ENCODE measurements at places on chromosomes 12 and 14.

DNA sequence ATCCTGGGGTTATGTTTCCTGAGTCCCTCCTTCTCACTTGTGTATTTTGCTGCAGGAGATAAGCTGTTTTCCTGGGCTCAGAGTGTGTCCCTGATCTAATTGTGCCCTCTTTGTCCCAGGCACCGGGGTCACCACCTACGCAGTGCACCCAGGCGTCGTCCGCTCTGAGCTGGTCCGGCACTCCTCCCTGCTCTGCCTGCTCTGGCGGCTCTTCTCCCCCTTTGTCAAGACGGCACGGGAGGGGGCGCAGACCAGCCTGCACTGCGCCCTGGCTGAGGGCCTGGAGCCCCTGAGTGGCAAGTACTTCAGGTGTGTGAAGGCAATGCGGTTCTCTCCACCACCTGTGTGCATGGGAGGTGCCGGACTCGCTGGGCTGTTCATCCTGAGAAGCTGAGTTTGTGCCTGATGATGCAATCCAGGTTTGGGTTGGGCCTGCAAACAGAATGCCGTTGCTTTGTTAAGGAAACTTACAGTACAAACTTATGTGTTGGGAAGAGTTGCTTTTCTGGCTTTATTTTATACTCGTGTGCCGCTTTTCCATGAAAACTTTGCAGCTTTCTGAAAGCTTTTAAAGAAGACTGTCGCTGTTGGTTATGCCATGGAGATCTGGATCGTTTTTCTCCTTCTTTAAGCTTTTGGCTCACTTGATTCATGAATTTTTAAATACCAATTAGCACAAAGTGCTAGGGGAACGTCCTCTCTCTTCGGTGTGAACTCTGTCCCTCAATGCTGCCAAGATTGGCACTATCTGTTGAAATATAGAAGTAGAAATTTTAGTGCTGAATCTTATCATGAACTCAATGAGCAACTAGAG lies 27.6 kb downstream of the RDH12 start:
- DNase-seq: no peak

GRCh38 chr14:90434370-90435020 lies 37.7 kb downstream of the CALM1 start:
- no peak for DNase-seq

DNA sequence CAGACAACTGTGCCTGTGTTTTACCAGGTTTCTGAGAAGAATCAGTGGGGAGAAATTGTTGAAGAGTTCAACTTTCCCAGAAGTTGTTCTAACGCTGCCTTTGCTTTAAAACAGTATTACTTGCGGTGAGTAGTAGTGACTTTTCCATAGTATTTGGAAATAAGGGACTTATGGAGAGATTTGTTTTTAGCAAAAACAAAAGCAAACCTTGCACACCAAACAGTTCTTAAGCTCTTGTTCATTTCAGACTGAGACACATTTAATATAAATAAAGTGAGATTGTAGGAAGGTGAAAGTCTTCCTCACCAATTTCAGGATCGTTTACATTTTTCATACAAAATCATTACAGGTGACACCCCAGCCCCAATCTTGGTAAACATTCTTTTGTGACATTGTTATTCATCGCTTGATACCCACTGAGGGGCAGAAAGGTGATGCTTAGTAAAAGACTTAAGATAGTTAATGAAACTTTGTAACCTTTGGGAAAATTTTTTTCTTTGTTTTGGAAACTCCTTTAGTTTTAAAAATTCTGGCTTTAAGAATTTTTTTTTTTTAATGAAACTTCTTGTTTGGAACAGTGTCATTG lies 1.8 kb downstream of the ARID2 start:
- DNase-seq: no peak

GRCh38 chr14:100727873-100728240 lies 1.2 kb downstream of the DLK1 start:
- DNase-seq: no peak

- no peak for DNase-seq
Measured at GRCh38 chr14:104240434-104241157, 102.2 kb downstream of the KIF26A start.

GRCh38 chr12:97638739-97639138 lies 176.1 kb downstream of the RMST start:
- DNase-seq: no peak

DNA sequence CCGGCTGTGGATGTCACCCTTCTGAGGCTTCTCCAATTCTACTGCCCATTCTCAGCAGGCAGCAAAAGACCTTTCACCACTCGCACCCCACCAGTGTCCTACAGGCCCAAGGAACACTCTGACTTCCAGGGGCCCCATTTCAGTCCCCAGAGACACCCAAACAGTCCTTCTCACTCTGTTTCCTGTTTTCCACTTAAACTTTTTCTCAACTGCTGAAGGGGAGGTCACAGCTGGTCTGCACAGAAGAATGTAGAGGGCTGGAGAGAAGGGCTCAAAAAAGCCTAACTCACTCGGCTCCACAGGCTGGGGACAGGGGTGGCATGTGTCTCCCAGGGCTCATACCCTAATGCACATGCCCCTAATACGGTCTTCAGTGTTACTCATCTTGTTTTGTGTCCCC lies 4.2 kb upstream of the DTX1 start:
- no peak for DNase-seq

GRCh38 chr14:94498215-94498614 lies 11.1 kb downstream of the SERPINA12 start:
- no peak for DNase-seq

DNA sequence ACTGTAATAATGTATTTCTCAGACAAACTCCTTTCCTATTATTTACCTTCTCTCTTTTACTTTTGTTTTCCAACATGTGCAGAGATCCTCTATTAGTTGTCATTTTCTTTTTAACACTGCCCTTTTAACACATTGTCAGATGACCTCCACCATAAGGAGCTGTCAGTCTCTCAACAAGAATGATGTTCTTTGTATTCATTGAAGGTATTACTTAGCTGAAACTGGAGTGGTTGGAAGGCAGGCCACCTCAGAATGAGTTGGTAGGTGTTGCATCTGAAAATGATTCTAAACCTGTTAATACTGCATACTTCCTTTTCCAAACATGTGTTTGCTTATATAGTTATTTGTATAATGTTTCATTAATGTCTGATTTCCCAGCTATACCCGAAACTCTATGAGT lies 16.9 kb downstream of the TMEM117 start:
- no peak for DNase-seq

DNA sequence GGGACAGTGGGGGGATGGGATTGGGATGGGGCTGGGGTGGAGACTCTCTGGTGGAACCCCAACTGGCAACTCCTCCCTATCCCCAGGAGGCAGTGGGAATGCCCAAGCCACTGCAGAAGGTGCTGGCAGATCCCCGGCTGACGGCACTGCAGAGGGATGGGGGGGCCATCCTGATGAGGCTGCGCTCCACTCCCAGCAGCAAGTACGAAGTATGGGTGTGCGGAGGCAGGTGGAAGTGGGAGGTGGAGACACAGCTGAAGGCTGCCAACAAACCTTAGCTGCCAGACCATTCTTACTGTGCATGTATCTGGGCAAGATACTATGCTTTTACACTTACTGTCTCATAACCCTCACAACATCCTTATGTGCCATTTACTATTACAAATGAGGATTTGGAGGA lies 8.2 kb downstream of the ARHGEF40 start:
- no peak for DNase-seq
